Suprapubic skin (tissue), 4 donors: ENCODE measurements at places on chromosomes 3 and 15. TPM values are rescaled to one million over a fixed set of nuclear protein-coding genes. Genes with fewer than 3 reads are reported as not detected.

DNA sequence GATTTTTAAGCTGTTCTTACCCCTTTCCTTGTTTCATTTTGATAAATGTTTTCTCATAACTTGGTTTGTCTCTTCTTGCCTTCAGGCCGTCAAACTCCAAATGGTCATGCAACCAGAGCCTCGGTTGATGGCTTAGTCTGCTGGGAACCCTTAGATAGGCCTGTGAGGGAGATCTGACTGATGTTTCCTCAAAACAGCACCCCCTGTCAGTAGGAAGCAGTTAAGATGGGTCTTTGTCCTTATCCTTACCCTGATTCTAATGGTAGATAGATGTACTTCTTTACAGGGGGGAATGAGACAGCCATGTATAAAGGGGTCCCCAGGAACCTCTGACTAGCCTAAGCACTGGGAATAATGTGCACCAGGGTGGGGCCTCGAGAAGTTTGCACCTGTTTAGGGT is 16.3 kb upstream of the OR5H1 start:
- H3K27me3 ChIP-seq = no peaks in the 10 kb centered on the region
- H3K27ac ChIP-seq = no peak overlapping the region
- no peak for DNase-seq
- no peaks in the 10 kb centered on the region for H3K36me3 ChIP-seq
- H3K4me3 ChIP-seq = no peak overlapping the region
- H3K4me1 ChIP-seq = no peaks in the 10 kb centered on the region

GRCh38 chr3:158333736-158334135 is 223.8 kb downstream of the RSRC1 start:
- H3K36me3 ChIP-seq = no peaks in the 10 kb centered on the region
- H3K27me3 ChIP-seq = no peaks in the 10 kb centered on the region
- H3K4me3 ChIP-seq = no peak overlapping the region
- no peaks in the 10 kb centered on the region for H3K4me1 ChIP-seq
- H3K27ac ChIP-seq = no peak overlapping the region
- DNase-seq = no peak

- no peaks in the 10 kb centered on the region for H3K27me3 ChIP-seq
- DNase-seq = no peak
- no peak overlapping the region for H3K4me3 ChIP-seq
- no peaks in the 10 kb centered on the region for H3K36me3 ChIP-seq
These were observed 191.2 kb downstream of the TLE3 start for GRCh38 chr15:69906256-69907185.

- peaks cover 10% of the 10 kb centered on the region for H3K27me3 ChIP-seq
- no peak overlapping the region for H3K4me3 ChIP-seq
- H3K27ac ChIP-seq = no peak overlapping the region
- no peak for DNase-seq
- H3K36me3 ChIP-seq = no peaks in the 10 kb centered on the region
- H3K4me1 ChIP-seq = peaks cover 13% of the 10 kb centered on the region
These were observed 120.5 kb downstream of the FOXB1 start for GRCh38 chr15:60124460-60125070.

DNA sequence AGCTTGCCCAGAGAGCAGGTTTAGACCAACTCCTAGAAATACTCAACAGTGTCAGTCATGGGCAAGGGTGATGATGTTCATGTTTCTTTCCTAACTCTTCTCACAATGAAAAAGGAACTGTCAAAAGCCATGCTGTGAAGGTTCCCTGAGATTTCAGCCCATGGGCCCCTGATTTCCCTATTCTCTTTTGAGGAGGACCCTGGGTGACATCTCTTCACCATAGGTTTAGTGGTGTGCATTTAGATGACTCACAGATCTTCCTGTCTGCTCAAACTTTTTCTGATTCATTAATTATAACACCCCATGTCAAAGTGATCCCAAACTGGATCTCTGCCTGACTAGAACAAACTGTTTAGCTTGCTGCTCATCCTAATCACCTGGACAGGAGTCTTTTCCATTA is 108.0 kb downstream of the BBX start:
- H3K36me3 ChIP-seq = no peaks in the 10 kb centered on the region
- no peaks in the 10 kb centered on the region for H3K27me3 ChIP-seq
- no peak for DNase-seq
- H3K27ac ChIP-seq = no peak overlapping the region
- H3K4me3 ChIP-seq = no peak overlapping the region

The AADACL2 gene
- total RNA-seq = 73.3 TPM

The TM4SF4 gene
- not detected for total RNA-seq

DNA sequence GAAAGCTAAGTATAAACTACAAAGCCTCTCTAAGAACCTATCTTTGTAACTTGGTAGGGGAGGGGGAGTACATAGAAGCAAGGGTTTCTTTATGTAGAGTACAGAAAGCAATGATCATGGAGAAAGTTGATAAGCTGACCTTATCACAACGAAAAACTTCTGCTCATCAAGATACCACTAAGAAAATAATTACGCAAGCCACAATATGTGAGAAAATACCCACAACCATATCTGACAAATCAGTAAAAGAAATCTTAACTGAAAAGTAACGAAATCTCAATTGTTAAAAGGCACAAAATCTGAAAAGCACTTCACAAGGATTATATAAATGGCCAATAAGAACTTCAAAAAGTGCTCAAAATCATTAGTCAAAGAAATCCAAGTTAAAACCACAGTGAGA is 35.1 kb upstream of the RPS17 start:
- H3K4me3 ChIP-seq = no peak overlapping the region
- no peak overlapping the region for H3K27ac ChIP-seq
- no peaks in the 10 kb centered on the region for H3K36me3 ChIP-seq
- H3K27me3 ChIP-seq = no peaks in the 10 kb centered on the region
- peaks cover 15% of the 10 kb centered on the region for H3K4me1 ChIP-seq
- no peak for DNase-seq

DNA sequence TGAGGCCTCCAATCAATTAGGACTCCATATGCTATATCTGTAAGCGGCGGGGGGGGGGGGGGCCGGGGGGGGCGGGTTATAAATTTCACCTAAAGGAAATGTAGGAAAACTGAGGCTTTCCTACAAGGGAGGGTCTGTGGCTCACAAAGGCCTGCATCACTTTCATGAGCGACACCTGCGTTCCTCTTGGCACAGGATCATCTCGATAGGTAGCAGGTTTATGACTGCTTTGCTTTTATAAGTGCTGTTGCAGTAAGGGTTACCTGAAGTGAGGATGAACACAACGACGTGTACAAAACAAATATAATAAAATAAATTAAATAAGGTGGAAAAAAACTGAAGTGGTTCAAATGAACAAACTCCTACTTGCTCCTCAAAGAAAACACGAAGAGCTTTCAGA is 194.3 kb downstream of the FOXP1 start:
- H3K36me3 ChIP-seq = no peaks in the 10 kb centered on the region
- H3K4me1 ChIP-seq = peaks cover 12% of the 10 kb centered on the region
- H3K27me3 ChIP-seq = no peaks in the 10 kb centered on the region

GRCh38 chr3:27791956-27792355 is 69.8 kb upstream of the EOMES start:
- no peaks in the 10 kb centered on the region for H3K36me3 ChIP-seq
- H3K4me1 ChIP-seq = no peaks in the 10 kb centered on the region
- no peaks in the 10 kb centered on the region for H3K27me3 ChIP-seq
- no peak overlapping the region for H3K27ac ChIP-seq

The GADL1 gene
- total RNA-seq = not detected

- H3K4me3 ChIP-seq = no peak overlapping the region
- H3K27me3 ChIP-seq = no peaks in the 10 kb centered on the region
- peaks cover 42% of the 10 kb centered on the region for H3K4me1 ChIP-seq
- no peaks in the 10 kb centered on the region for H3K36me3 ChIP-seq
- no peak overlapping the region for H3K27ac ChIP-seq
- DNase-seq = no peak
These were observed 7.4 kb downstream of the TBC1D23 start for GRCh38 chr3:100268156-100268555.

- H3K27ac ChIP-seq = no peak overlapping the region
- no peak overlapping the region for H3K4me3 ChIP-seq
- peaks cover 2% of the 10 kb centered on the region for H3K36me3 ChIP-seq
- peaks cover 18% of the 10 kb centered on the region for H3K4me1 ChIP-seq
These were observed 34.4 kb downstream of the GLCE start for GRCh38 chr15:69194854-69195253.

The GOLGA6L2 gene
- total RNA-seq = not detected

The ABI3BP gene
- total RNA-seq = 47.0 TPM

DNA sequence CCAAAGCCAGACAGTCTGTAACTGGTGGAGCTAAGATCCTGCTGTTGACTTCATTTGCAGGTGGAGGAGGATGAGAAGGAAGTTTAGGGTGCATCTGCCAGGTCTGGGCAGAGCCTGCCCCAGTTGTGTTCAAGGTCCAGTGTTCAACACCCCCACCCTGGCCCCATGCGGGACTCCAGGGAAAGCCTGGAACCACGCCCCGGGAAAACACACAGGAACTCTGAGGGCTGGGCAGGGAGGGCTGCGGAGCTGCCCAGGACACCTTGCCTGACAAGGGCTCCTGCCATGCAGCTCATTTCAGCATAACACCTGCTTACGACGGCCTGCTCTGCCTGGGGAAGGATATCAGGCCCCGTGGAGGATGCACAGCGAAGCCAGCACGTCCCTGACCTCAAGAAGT is 286.3 kb downstream of the XXYLT1 start:
- H3K27ac ChIP-seq = no peak overlapping the region
- H3K27me3 ChIP-seq = no peaks in the 10 kb centered on the region
- no peaks in the 10 kb centered on the region for H3K36me3 ChIP-seq
- peak overlapping the region; percentile 37 for H3K4me3 ChIP-seq

- H3K4me1 ChIP-seq = peaks cover 4% of the 10 kb centered on the region
- H3K36me3 ChIP-seq = peaks cover 6% of the 10 kb centered on the region
- H3K4me3 ChIP-seq = no peak overlapping the region
- no peak for DNase-seq
These were observed 14.5 kb downstream of the RNF111 start for GRCh38 chr15:59001946-59002345.

DNA sequence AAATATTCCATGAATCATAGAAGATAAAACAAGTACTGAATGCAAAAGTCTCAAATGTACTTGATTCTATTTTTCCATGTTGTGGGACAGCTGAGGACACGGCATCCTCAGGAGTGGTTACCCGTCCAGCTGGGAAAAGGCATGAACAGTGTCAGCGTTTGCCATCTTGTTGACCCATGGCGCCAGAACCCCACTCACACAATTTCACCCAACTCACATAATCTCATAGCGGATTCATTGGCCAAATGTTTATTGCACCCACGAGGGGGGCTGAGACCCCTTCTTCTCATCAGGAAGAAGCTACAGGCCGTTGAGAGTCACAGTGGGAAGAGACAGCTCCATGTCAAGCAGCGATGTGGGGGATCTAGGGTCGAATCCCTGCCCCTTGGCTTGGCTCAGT is 72.9 kb downstream of the OCA2 start:
- no peak overlapping the region for H3K4me3 ChIP-seq
- no peaks in the 10 kb centered on the region for H3K27me3 ChIP-seq
- H3K36me3 ChIP-seq = no peaks in the 10 kb centered on the region
- no peaks in the 10 kb centered on the region for H3K4me1 ChIP-seq
- no peak overlapping the region for H3K27ac ChIP-seq

DNA sequence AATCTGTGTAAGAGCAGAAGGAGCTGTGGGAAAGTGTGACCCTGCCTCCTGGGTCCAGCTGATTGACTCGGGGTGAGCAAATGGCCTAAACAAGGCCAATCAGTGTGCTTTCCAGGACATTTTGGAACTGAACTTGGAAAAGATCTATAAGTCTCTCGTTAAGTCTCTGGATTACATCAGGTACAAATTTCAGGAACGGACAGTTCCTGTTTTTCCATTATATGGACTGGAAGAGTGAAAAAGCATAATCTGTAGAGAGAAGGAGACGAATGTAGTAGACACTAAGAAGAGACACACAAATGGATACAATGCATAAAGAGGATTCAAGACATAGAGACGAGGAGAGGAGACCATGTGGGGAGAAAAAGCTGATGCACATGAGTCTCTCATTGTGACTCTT is 167.3 kb downstream of the C3orf70 start:
- DNase-seq = no peak
- no peak overlapping the region for H3K27ac ChIP-seq
- H3K36me3 ChIP-seq = peaks cover 13% of the 10 kb centered on the region
- H3K4me3 ChIP-seq = no peak overlapping the region
- no peaks in the 10 kb centered on the region for H3K4me1 ChIP-seq
- H3K27me3 ChIP-seq = no peaks in the 10 kb centered on the region

DNA sequence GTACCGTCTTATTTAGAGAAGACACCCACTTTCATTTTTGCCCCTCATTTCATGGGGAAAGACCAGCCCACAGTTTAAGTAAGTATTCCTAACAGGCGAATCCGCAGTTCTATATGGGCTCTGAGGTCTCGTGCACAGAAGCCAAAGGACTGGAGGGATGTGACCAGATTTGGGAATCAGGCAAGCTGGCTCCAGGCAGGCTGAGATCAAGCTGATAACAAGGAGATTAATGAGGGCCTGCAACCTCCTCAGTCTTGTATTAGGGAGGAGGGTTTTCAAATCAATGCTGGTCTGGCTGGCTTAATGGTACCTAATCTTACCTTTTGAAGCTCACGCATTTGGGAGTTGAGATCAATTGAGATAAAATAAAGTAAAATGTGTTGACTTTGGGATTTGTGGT is 15.3 kb downstream of the ST8SIA2 start:
- no peak overlapping the region for H3K27ac ChIP-seq
- H3K36me3 ChIP-seq = no peaks in the 10 kb centered on the region
- peaks cover 10% of the 10 kb centered on the region for H3K27me3 ChIP-seq

GRCh38 chr3:157652366-157652765 is 149.2 kb upstream of the VEPH1 start:
- H3K4me1 ChIP-seq = no peaks in the 10 kb centered on the region
- H3K4me3 ChIP-seq = no peak overlapping the region
- H3K36me3 ChIP-seq = no peaks in the 10 kb centered on the region
- no peaks in the 10 kb centered on the region for H3K27me3 ChIP-seq
- DNase-seq = no peak
- H3K27ac ChIP-seq = no peak overlapping the region

The KLHL6 gene
- total RNA-seq = 0.23 TPM

DNA sequence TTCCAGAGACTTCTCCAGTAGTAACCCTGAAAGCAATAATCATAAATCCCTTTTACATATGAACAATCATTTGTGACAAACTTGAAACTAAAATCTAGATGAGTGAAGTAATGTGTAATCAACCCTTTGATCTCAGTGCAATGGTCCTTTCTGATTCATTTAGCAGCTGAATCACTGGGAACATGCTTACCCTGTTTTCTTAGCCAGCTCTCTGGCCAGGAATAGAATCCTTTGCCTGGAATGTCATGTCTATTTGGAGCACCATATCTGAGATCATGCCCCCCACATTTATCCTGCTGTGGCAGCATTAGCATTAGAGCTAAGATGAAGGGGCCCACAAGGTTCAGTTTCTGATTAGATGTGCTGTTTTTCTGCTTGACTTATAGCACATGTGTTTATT is 309.8 kb downstream of the OXSM start:
- no peak overlapping the region for H3K4me3 ChIP-seq
- no peak for DNase-seq
- H3K4me1 ChIP-seq = no peaks in the 10 kb centered on the region

- no peaks in the 10 kb centered on the region for H3K36me3 ChIP-seq
- no peak overlapping the region for H3K27ac ChIP-seq
- H3K4me1 ChIP-seq = no peaks in the 10 kb centered on the region
- no peak for DNase-seq
These were observed 229.7 kb upstream of the EIF1B start for GRCh38 chr3:40079847-40080240.
